ENCODE measurements at places on chromosomes 6 and 20.
A peak's percentile ranks its signal among the peaks of the same experiment; 100 is the strongest.

GRCh38 chr6:133301835-133302234 is 60.7 kb downstream of the EYA4 start:
- no peak for DNase-seq

DNA sequence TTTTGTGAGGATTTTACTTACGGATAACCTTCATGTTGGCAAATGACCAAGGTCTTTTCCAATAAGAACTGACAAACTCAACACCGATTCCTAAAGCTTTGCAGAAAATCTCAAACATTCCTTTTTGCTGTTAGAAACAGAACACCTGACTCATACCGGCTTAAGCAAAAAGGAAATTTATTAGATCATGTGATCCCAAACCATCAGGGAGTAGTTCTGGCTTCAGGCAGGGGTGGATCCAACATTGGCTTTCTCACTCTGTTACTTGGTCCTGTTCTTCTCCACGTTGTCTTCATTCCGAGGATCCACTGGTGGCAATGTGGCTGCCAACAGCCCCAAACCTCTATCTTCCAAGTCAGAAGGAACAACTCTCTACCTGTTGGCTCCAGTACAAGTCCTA is 95.9 kb upstream of the PMEPA1 start:
- DNase-seq: no peak

DNA sequence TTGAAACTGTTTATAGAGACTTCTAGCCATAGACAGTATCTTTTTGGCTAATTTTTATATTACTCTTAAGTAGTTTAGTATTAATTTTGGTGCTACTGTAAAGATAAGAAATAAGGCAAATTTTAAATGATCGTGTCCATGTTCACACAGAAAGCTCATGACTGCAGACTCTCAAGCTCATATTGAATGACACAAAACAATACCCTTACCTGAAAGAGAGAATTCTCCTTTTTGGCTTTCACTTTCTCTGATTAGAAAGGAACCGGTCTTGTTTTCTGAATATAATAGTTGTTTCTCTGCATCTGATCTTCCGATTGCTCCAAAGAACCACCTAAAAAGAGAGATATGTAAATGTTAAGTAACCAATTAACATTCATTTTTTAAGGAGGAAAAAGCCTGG is 57.0 kb downstream of the FRK start:
- no peak for DNase-seq

DNA sequence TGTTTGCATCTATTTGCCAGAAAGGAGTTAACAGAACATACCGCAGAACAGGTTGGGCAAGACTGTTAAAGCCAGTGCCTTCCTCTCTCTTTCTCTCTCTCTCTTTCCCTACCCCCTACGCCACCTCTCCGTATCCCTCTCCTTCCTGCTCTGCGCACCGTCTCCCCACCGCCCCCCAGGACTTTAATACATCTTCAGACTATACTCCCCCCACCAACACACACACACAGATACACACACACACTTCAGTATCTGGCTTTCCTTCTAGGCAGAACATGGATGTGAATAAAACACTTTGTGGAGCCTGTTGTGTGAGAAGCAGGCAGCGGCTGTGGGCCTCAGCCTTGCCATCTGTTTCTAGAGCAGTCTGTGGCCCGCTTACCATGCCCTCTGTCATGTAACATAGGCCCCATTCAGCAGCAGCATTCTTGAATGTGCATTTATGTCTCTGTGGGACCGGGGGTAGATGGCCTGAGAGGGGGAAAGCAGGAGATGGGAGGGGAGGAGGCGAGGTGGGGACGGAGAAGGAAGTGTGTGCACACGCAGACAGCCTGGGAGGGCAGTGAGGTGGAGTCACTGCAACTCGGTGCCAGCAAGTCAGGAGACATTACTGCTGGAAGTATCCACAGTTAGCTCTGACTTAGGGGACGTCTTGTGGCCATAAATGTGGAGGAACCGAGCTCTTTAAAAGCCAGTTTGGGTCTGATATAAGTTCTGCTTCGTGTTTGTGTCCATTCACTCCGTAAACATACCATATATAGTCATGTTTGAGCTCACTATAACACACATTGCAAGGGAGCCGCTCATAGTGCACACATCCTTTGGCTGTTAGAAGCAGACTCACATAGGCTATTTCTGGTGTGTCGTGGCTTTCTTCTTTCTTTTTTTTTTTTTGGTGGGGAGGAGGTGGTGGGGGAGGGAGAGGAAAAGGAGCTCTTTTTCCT is 38.4 kb downstream of the RREB1 start:
- peak; percentile 50 for DNase-seq

GRCh38 chr20:9114709-9115108 is 45.8 kb downstream of the PLCB4 start:
- DNase-seq: no peak

- DNase-seq: no peak
Observed at GRCh38 chr6:15829156-15829555, 166.3 kb upstream of the DTNBP1 start.

DNA sequence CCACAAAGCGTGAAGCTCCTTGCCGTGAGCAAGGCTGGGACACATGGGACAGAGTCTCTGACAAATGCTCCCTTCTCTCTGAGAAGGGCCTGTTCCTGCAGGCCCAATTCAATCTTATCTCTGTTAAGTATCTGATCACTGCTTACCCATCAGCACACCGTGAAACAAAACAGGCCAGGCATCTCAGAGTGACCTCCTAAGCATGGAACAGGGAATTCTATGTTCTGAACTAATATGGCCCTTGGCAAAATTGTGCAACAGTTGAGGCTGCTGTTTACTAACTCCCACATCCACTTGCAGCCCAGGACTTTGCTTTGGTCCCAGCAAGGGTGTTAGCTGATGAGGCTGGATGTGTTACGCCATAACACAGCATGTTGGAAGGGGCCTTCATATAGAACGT is 79.2 kb downstream of the GCLC start:
- no peak for DNase-seq

GRCh38 chr6:103983011-103983410 is 876.7 kb downstream of the HACE1 start:
- no peak for DNase-seq

DNA sequence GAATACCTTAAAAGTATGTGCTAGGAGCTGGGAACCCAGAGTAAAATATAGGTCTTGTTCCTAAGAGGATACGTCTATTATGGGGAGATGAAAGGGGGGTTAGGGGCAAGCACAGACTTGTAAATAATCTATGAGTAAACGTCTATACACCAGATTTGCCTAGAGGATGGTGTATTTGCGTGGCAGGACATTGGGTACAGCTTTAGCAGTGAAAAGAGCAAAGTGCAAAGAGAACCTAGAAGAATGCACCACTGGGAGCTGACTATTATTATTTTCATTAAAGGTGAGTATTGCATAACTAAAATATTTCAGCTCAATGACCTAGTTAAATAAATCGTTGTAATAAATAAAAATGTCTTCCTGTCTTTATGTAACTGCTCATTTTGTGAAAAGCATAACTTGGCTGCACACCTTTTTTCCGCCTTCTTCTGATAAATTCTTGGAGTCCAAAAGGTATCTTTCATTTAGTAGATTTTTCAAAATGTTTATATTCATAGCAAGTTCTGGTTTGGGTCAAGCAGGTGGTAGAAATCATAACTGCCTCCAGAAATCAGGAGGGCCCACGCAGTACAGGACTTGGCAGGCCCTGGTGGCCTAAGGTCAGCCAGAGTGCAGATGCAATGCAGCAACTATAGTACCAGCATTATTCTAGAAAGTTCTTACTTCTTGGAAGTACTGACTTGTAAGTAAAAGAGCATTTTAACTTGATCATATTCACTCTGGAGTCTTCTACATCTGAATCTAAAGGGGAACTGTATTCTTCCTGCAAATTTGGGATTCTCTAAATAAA is 357.2 kb downstream of the PLCB1 start:
- no peak for DNase-seq

DNA sequence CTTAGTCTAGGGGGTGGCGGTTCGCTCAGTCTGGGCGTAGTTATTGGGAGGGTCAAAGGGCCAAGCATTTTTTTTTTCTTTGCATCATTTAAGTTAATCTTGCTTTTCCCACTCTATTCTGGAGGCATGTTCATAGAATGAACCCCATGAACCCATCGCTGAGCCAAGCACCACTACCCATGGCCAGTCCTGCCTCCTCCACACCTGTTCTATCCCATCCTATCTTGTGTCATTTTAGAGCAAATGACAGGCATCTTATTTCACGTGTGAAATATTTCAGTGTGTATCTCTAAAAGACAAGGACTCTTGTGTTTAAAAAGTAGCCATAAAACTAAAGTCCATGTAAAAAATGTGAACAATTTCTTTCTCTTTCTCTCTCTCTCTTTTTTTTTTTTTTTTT is 13.9 kb downstream of the SRC start:
- DNase-seq: no peak

GRCh38 chr6:165439928-165440554 is 130.6 kb upstream of the C6orf118 start:
- no peak for DNase-seq

DNA sequence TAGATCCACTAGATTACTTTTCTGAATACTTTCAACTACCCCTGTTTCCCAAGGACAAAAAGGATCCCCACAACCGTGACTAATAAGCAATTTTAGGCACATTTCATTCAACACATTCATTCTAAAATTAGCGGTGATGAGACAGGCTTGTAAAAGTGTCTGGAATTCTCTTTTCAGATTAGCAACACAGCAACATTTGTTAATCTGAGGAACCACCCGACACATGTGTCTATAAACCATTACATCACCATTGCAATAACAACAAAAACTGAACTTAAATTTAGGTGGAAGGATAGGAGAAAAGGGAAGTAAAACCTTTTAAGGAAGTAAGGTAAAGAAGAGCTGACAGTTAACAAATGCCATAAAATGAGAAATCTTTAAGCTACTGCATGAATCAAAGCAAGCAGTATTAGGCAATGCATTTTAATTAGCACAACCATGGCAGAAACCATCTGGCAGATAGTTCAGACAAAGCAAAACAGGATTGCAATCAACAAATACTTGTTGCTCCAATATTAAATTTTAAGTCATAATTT is 49.1 kb downstream of the MAP3K7 start:
- DNase-seq: no peak

DNA sequence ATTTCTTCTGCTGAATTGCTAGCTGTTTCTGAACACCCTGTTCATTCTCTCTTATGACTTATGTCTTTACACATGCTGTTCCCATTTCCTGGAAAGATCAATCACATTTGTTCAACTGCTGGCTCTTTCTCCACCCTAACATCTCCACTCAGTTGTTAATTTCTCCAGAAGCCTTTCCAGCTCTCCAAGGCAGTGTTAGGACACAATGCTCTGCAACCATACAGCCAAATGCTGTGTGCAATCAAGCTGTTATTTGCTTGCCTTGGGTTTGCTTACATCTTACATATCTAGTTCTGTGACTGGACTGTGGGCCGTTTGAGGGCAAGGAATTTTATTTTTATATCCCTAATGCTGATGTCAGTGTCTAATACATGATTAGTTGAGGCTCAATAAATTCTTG is 24.2 kb upstream of the CITED2 start:
- no peak for DNase-seq

GRCh38 chr6:115276881-115277565 is 783.7 kb downstream of the FRK start:
- no peak for DNase-seq

- no peak for DNase-seq
Observed at GRCh38 chr6:168368936-168369335, 49.4 kb upstream of the DACT2 start.

DNA sequence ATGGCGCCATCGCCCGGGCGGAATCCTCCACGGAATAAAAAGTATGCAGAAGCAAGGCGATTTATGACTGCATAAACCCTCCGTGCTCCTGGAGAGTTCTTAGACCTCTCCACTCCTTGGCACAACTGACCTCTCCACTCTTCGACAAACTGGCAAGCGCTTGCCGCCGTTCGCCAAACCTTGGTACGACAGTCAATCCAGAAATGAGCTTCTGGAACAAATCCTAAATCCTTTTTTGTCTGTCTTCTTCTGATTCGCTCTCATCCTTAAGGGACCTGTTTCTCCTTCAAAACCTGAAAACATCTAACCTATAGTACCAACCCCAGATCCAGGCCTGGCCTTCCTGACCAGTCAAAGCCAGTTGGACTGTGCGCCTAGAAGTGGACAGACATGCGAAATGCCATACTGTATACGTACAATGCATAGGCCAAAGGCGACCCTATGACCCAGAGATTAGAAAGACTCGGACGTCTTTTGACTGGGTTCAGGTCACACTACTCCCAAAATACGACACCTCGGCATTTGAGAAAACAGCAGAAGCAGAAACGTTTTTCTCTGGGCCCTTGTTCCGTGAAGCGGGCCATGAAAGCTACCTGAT is 59.4 kb downstream of the TRIM27 start:
- no peak for DNase-seq

DNA sequence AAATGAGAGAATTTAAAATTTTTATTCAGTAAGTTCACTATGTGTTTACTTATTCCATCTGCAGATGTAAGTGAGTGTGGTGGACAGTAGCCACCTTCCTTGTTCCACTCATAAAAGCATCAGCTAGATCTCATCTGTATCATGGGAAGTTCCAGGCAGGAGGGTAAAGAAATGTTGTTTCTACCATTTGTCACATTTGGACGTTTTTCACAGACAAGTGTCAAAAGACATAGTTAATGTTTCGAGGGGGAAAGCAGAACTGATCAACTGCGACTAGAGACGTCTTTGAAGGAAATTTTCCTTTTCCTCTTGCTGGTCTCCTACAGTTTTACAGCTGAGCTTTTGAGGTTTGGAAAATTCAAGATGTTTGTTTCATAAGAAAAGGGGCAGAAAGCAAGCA is 55.9 kb upstream of the ISM1 start:
- no peak for DNase-seq

GRCh38 chr6:148251891-148252290 is 90.7 kb upstream of the SASH1 start:
- no peak for DNase-seq

DNA sequence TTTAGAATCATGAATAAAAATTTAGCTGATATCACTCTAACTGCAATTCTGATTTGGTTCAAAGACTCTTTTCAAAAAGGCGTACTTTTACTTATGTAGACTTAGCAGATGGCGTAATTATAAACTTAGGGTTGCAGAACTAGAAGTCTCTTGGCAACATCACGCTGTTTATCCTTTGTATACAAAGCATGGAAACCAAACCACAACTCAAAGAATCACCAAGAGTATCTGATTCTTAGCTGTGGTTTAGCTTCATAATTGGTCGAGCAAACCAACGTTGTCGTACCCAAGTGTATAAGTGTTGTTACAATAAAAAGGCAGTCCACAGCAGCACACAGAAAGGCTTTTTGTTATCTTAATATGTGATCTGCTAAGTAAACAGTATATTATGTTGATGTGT is 18.2 kb downstream of the STMND1 start:
- DNase-seq: no peak
